ENCODE measurements at places on chromosomes 16 and 17. TPM values are rescaled to one million over a fixed set of nuclear protein-coding genes. Genes with fewer than 3 reads are reported as not detected.
A peak's percentile ranks its signal among the peaks of the same experiment; 100 is the strongest.

The TBC1D3H gene
- not detected for total RNA-seq

The CTNS gene
- 10.5 TPM for total RNA-seq

The DUSP14 gene
- total RNA-seq, result 18.6 TPM

The SCN4A gene
- total RNA-seq, result 5.8 TPM

The OTOP2 gene
- total RNA-seq, result not detected

The CEP20 gene
- total RNA-seq, result 24.5 TPM

The PRPSAP1 gene
- total RNA-seq, result 35.5 TPM

DNA sequence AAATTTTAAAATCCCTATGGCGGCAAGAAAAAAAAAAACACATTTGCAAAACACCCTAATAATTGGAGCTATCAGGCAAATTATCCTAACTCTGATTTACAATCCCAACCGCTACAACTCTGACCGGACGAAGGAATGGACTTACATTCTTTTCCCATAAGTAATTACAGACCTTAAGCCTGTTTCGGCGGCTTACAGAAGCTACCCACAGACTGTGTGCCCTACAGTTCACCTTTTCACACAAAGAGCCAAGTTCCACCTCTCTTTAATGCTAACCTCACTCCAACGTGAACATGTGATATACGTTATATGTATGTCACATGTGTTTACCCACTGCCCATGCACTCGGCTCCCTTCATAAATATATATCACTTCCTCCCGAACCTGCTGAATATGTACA is 8.7 kb upstream of the MEAK7 start:
- no peak for DNase-seq

GRCh38 chr16:15925631-15926030 is 23.8 kb upstream of the ABCC1 start:
- DNase-seq, result no peak

- DNase-seq, result peak; percentile 63
Observed at GRCh38 chr16:8885674-8886592, 3.8 kb downstream of the LITAFD start.

GRCh38 chr17:34581446-34582184 is 2.2 kb downstream of the TMEM132E start:
- DNase-seq, result no peak

DNA sequence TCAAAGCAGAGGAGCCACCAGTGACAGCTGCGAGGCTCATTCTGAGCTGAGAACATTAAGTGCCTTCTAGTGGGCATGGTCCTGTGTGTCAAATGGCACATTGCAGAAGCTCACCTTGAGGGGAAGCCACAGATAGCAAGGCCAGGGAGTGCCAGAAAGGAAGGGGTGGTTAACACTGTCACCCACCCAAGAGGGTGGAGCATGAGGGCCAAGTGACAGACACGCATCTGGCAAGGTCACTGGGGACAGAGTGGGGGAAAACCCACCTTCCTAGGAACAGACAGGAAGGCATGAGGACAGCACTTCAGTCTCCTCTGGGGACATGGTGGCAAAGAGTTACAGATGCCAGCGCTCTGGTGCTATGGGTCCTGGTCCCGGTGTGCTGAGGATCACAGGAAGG is 22.1 kb downstream of the NUBP1 start:
- no peak for DNase-seq

GRCh38 chr17:64174686-64175456 is 44.9 kb upstream of the ERN1 start:
- DNase-seq, result no peak

DNA sequence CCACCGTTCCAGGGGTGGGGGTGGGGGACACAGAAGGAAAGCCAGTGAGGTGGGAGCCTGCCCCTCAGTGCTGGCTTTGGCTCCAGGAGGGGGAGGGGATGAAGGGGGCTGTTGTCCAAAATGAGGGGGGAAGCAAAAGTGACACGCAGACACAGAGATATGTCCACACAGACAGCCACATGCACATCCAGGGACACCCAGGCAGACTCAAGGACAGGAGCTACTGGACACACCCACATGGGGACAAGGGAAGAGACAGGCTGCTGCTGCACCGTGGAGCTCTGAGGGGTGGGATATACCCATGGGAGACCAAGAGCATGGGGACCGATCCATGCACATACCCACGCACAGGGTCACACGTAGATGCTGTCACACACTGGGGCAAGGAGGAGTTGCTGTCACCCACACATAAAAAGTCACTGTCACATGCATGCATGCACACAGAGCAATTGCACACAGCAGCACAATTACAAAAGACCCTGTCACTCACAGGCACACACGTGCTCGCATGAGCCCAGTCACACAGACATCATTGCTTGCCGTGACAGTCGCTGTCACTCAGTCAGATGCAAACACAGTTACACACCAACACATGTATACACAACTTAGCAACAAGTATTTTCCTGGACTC is 1.3 kb downstream of the THRA start:
- DNase-seq, result no peak

- peak; percentile 60 for DNase-seq
Observed at GRCh38 chr16:63617990-63618763, 1503.7 kb downstream of the CDH11 start.

DNA sequence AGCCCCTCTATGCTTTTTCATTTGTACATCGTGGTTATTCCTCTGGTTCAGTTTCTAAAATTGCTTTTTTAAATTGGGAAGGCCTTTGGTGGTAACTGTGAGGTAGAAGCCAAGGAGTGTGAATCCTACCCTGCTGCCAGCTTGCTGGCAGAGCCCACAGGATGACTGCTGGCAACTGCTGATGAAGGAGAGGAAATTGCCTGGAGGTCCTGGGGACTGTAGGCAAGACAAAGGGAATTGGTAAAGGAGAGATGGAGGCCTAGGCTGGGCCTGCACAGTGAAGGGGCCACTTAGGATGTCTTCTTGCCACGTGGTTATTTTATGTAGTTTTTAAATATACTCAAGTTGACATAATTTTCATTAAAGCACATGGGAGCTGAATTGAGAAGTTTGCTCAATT is 15.8 kb downstream of the C17orf58 start:
- DNase-seq, result no peak

DNA sequence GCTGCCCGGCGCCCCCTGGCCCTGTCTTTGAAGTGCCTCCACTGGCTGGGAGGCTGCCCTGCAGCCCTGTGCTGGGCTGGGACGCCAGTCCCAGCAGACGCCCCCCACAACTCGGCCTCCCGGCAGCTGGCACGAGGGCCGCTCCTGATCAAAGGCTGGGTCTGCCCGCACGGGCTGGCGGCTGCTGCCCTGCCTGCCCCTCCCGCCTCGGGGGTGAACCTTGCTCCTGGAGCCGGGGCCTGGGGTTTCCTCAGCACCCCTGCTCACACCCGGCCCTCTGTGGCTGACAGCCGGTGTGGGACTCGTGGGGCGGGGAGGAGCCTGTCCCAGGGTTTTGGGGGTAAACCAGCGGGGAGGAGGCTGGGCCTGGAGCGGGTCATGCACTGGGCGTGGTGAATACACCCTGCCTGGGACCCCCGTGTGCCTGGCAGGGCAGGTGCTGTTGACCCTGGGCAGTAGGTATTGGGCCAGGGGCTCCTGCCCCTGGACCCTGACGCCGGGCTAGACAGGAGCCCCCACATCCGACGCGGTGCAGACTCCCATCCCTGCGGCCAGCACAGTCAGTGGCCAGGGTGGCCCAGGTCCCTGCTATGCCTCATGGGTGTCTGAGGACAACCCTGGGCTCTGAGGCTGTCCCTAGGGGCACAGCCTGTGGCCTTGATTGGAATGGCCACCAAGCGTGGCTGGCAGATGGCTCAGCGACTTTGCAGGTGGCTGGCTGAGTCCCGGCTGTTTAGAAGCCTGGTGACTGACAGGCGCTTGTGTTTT is 21.7 kb downstream of the CENPX start:
- DNase-seq, result no peak

- DNase-seq, result no peak
Observed at GRCh38 chr17:1985686-1986085, 39.4 kb downstream of the RTN4RL1 start.

GRCh38 chr16:87815567-87815966 is 49.8 kb upstream of the KLHDC4 start:
- DNase-seq, result no peak

DNA sequence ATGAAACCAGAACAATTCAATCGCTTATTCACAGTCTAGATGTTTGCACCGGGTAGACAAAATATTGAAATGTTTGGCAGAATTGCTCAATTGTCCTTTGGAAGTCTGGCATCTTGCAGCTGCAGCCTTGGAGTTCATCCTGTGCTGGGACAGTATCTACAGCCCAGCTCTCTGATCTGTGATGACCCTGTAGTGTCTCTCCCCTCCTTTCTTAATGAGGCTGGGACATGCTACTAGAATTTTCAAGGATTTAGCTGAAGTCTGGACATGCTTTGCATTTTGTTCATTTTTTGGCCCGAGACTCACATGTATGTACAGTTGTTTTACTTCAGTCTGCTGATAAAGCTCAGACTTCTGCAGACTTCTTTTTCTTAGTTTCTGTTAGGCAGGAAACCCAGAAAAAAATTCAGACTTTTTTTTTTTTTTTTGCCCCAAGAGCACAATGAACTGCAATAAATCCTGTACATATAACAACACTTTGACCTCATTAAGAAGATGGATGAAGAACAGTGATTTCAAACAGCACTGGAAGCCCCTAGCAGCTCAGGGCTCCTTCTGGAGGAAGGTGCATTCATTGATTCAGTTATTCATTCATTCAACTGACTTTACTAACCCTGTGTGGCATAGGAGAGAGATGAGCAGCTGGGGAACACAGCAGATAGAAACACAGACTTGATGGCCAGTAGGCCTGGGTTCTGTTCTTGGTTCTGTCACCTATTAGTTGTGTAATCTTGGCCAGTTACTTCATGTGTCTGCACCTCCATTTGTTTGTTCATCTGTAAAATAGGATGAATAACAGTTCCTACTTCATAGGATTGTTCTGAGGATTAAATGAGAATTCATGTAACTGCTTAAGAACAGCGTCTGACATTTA is 210.0 kb downstream of the MAP2K4 start:
- DNase-seq, result no peak

DNA sequence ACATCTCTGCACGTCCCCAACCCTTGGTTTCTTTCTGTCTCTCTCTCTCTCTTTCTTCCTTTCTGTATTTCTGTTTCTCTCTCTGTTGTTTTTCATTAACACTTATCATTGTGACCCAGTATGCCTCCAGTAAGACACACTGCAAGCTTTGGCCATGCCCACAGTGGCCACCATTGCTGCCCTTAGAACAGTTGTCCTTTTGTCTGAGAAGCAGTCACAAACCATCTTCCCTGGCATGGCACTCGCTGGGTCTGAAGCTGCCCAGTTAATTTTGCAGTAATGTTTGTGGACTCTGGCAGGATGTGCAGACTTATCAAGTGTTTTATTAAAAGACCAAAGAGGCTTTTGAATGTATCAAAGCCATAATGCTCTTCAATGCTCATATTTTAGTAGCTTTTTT is 146.9 kb downstream of the MSI2 start:
- no peak for DNase-seq

- no peak for DNase-seq
Observed at GRCh38 chr17:36839256-36839655, 98.0 kb upstream of the LHX1 start.

- no peak for DNase-seq
Observed at GRCh38 chr17:77577491-77577890, 381.0 kb upstream of the TNRC6C start.

GRCh38 chr17:77928519-77929179 is 29.9 kb upstream of the TNRC6C start:
- DNase-seq, result no peak

- DNase-seq, result no peak
Observed at GRCh38 chr17:57356153-57356718, 99.9 kb downstream of the MSI2 start.

DNA sequence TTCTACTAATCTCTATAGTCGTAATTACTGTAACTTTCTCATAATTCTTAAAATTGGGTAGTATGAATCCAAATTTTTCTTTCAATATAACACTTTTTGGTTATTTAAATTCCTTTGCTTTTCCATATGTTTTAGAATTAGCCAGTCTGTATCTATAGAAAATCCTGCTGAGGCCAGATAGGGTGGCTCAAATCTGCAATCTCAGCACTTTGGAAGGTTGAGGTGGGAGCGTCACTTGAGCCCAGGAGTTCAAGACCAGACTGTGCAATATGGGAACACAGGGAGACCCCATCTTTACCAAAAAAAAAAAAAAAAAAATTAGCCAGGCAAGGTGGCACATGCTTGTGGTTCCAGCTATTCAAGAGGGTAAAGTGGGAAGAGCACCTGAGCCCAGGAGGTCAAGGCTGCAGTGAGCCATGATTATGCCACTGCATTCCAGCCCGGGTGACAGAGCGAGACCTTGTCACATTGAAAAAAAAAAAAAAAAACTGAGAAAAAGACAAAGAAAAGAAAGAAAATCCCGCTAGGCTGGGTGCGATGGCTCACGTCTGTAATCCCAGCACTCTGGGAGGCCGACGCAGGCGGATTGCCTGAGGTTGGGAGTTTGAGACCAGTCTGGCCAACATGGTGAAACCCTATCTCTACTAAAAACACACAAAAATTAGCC is 9.3 kb downstream of the TERF2 start:
- DNase-seq, result no peak

- DNase-seq, result no peak
Observed at GRCh38 chr16:75398333-75398732, 35.0 kb downstream of the CFDP1 start.

DNA sequence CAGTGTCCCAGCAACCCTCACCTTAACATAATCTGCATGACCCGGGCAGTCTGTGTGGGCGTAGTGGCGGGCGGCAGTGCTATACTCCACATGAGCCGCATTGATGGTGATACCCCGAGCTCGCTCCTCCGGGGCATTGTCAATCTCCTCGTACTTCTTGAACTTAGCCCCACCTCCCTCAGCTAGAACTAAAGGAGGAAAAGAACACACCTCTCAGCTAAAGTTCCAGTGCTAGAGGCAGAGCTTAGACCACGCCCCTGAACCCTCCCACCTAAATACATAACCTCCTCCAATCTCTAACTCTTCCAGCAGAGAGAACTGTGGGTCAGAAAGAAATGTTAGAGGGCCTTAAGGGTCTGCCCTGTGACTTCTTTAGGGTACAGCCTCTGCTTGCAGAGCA is 855 bp downstream of the TUFM start:
- DNase-seq, result no peak

All from right cardiac atrium (tissue), 5 donors.